ENCODE measurements at places on chromosomes 12 and 14.

DNA sequence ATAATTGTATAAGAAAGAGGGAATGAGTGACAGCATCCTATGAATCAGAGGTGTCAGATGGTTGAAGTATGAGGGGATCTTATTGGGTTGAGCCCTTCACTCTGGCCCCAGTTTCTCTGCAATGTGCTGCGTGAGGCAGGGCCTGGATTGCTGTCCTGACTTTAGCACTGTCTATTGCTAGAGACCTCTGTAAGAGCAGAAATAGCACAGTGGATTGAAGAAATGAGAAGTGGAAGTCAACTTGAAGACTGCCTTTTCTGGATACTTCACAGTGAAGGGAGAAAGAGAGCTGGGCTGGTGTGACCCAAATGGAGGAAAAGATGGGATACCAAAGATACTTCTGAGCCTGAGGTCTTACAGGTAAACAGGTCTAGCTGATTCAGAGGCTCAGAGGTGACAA is 5.8 kb downstream of the ASCL4 start:
- no peak for DNase-seq

DNA sequence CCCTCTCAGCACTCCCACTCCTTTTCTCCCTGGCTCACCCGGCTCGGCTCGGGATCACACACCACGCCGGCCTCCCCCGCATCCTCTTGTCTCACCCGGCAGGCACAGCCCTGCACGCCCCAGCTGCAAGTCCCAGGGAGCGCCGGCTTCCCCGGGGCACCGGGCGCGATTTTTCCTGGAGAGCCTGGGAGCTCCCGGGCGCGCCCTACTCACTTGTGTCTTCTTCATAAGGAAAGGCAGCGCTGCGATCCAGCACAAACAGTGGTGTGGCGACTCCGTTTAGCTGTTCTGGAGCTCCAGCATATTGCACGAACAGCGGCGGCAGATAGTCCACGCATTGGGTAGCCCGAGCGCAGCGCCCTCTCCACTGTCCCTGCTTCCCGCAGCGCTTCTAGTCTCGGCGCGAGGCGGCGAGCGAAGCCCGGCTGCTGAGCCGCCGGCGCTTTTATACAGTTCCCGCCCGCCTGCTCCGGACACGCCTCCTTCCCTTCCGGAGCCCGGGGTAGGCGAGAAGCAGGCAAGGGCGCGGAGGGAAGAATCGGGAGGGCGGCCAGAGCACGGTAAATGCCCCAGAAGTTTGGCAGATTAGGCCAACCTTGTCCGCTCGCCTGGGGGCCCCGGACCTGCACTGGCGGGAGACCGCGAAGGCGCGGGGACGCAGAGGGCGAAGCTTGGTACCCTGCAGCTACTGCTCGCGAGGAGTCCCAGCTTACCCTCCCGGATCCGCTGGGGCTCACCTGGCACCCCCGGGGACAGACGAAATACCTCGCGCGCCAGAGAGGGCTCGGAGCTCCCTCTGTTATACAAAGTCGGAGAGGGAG is at the start of gene KITLG:
Gene KITLG (minus strand): TSS at position 421 of the 821 bp plus-strand sequence. CDS start 193 bp downstream, at position 228.
- peak; percentile 78 for DNase-seq

DNA sequence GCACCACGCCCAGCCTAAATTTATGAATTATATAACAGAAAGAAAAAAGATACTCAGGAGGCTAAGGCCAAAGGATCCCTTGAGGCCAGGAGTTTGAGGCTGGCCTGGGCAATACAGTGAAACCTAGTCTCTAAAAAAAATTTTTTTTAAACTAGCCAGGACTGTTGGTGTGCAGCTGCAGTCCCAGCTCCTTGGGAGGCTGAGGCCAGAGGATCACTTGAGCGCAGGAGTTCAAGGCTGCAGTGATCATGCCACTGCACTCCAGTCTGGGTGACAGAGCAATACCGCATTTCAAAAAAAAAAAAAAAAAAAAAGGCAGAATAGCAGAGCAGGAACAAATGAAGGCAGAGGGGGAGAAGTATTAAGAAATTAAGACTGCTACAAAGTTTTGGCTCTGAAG is 2.6 kb upstream of the PSMA6 start:
- DNase-seq, result no peak

DNA sequence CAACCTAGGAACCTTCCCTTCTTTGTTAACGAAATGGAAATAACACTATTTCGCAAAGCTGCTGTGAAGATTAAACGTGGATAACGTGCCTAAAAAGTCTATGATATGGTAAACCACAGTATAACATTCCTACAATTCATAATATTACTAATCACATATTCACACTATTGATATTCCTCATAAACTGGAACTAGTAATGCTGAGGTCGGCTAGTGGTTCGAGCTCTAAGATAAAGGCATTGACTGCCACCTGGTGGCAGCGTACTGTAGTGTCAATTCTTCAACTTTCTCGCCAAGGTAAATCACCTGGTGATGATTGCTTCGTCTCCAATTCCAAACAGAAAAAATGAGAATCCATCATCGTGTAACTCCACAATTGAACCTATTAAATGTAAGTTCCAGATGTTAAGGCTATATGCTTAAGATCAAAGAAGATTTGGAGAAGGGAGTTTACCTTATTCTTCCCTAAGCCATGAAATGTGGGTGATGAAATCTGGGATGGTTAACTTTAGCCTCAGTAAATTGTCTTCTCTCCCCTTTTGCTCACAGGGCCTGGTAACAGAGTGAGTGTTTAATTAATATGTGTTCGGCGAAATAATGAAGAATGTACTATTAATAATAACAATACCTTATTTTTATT is 197.5 kb upstream of the TMEM132C start:
- DNase-seq, result peak; percentile 16

DNA sequence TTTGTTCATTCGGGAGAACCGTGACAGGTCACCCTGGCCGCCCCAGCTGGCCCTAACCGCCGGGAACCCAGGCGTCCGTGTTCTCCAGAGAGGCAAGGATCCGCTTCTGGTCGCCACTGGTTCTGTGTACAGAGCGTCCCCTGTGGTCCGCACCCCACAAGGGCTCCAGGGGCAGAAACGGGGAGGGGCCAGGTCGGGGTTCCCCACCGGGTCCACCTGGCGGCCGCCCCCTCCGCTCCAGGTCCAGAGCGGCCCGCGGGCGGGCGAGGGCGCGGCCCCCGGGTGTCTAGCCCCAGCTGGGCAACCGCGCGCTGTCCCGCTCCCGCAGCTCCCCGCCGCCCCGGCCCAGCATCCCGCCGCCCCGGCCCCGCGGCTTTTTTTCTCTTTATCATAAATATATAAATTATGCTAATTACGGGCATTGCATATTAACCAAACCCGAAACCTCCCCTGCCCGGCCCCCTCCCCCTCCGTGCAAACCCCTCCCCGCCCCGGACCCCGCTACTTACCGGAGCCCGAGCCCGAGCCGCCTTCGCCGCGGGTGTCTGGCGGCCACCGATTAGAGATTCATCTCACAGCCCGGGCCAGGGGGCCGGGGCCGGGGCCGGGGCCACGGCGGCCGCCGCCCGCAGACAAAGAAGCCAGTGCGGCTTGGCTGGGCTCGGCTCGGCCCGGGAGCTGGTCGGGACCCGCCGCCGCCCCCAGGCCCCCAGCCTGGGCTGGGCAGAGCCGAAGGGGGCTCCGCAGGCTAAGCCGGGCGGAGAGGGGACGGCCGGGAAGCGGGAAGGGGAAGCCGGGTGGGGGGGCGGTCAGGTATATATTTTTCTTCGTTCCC is 512 bp downstream of the POU6F1 start:
- DNase-seq, result peak; percentile 48

GRCh38 chr12:31234955-31235867 is 90.7 kb downstream of the SINHCAF start:
- no peak for DNase-seq

GRCh38 chr12:57234571-57235016 is 5.1 kb downstream of the SHMT2 start:
- DNase-seq, result no peak

DNA sequence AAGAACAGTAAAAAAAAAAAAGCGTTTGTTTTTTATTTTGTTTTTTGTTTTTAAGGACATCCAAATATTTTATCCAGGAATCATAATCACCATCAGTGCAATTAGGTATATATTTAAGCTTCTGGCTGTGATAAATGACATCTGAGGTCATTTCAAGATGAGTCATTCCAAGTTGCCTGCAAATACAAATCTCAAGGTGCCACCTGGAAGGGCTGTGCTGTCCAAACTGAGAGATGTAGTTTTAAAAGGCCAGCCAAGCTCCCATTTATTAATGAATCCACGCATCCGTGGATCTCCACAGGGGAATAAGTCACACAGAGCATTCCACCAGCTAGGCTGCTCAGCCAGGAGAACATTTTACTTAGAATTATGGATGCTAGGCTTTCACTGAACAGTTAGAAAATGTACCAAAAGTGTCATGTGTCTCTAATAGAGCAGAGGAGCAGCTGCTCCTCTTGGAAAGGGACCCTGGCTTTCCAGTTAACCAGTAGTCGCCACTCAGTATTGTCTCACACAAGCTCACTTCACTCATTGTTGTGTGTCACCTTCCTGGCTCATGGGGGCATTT is 1151.4 kb upstream of the TMEM132C start:
- no peak for DNase-seq

GRCh38 chr12:118979763-118980406 is 1.5 kb upstream of the SRRM4 start:
- DNase-seq, result peak; percentile 16

- no peak for DNase-seq
Observed at GRCh38 chr12:117342682-117343081, 18.7 kb downstream of the NOS1 start.

DNA sequence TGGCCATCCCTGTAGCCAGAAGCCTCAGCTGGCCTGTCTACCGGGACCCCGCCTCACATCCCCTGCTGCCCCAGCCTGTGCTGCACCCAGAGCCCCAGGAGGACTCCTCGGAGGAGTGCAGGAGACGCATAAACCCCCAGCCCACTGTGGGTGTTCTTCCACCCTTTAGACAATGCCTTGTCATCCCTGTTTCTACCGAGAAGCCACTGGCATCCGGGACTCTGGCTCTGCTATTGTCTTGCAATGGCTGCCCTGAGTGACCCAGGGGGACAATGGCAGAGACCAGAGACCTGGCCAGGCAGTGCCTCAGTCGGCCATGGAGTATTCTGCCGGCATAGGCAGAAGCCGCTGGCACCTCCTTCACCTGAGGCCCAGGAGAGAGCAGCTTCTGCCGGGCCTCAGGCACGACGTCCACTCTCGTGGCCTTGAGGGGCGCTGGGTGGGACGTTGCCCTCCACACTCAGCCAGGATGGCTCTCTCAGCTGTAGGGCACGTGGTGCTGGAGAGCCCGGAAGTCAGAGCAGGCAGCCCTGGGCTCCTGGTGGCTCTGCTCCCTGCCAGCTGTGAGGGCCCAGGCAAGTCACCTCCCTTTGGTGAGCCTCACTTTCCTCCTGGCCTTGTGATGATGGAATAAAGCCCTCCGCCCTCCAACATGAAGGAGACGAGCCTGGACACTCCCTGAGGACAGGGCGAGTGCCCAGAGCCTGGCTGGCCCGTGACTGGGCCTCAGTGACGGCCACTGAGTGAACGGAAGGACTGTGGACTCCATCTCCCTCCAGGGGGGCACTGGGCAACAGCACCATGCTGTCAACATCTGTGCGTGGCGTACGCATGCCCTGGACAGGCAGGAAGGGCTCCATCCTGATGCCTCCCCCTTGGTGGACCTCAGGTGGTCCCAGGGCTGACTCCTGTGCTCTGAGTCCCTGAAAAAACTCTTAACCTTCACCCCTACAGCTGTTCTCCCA is 41.0 kb downstream of the TRAFD1 start:
- no peak for DNase-seq

- DNase-seq, result no peak
Observed at GRCh38 chr12:122206111-122206881, 2.8 kb downstream of the B3GNT4 start.
